ENCODE measurements at places on chromosomes 5 and 9.

DNA sequence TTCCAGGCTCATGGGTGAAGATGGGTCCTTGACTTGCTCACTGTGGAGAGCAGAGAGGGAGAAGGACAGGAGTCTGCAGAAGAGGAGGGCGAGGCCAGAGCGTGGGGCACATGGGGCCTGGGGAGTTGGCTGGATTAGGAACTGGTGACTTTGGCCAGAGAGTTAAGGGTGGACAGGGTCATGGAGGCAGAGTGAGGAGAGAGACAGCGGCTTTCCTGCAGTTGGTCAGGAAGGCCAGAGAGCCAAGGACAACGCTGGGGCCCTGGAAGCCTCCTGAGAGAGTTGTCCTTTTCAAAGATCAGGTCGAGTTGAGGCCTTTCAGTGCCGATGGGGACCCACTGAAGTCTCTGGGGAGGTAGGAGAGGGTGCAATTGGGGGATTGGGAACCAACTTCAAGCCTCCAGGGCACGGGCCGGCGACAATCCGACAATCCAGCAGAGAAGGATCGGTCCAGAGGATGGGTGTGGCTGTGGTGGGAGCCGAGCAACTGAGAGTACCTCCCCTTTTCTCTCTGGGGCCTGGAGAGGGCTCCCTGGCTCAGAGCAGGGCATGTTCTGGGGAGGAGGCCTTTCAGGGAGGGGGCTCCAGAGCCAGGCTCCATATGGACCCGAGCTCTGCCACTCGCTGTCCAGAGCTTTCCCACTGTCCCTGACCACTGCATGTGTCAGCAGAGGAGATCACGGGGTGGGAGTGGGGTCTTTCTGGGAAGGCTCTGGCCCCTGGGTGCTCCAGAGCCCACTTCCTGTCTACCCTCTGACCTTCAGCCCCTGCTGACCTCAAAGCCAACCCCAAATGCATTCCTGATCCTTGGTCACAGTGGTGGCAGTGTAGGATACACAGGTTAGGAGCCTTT lies 7.5 kb upstream of the PHYHD1 start:
- DNase-seq, result no peak

- DNase-seq, result peak; percentile 67
Observed at GRCh38 chr5:89930591-89931392, 478.8 kb downstream of the CETN3 start.

- no peak for DNase-seq
Observed at GRCh38 chr9:36868586-36869282, 165.3 kb downstream of the PAX5 start.

GRCh38 chr5:35835796-35836742 lies 20.6 kb upstream of the IL7R start:
- DNase-seq, result peak; percentile 19

- DNase-seq, result no peak
Observed at GRCh38 chr5:62795926-62796325, 217.3 kb downstream of the LRRC70 start.

DNA sequence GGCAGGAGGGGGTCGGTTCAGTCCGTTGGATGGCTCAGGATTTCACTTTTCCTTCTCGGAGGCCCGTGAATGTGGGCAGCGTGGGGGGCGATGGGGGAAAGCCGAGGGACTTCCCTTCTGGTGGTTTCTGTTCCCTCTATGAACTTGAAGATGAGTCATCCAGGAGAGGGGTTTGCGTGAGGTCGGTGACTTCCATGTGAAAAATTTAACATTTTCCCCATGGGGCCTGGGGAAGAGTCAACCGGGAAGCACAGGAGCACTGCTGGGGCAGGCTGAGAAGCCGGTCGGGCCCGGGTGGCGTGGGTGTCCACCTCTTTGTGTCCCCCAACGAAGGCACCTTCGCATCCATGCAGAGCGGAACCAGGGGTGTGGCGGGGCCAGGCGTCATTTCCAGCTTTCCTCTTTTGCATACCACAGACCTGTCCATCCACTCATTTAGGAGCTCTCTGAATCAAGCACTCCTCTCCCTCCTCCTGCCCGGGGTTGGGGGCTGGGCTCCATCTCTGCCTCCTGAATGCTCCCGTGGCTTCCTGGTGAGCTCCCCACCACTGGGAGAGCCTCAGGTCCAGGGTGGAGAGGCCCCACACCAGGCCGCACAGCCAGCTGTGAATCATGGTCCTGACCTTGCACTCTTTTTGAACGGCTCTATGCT lies 68.4 kb downstream of the ANKRD33B start:
- no peak for DNase-seq

GRCh38 chr5:141040093-141040770 lies 10.9 kb upstream of the PCDHB1 start:
- no peak for DNase-seq

DNA sequence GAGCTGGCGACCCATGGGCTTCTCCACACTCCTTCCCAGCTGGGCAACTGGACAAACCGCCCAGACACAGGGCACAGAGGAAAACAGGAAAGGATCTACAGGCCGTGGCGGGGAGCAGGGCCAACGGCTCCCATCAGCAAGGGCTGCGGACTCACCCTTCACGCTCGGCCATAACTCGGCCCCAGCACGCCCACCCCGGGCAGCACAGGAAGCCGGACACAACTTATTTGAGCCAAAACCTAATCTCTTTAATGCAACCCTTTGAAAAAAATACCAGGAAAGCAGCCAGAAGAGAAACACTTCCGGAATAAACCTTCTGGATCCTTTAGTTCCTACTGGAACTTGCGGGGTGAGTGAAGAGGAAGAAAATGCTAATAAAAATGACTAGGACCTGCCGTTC lies 59.9 kb downstream of the VAV2 start:
- DNase-seq, result no peak

- DNase-seq, result no peak
Observed at GRCh38 chr5:39203275-39203922, 16.0 kb downstream of the FYB1 start.

DNA sequence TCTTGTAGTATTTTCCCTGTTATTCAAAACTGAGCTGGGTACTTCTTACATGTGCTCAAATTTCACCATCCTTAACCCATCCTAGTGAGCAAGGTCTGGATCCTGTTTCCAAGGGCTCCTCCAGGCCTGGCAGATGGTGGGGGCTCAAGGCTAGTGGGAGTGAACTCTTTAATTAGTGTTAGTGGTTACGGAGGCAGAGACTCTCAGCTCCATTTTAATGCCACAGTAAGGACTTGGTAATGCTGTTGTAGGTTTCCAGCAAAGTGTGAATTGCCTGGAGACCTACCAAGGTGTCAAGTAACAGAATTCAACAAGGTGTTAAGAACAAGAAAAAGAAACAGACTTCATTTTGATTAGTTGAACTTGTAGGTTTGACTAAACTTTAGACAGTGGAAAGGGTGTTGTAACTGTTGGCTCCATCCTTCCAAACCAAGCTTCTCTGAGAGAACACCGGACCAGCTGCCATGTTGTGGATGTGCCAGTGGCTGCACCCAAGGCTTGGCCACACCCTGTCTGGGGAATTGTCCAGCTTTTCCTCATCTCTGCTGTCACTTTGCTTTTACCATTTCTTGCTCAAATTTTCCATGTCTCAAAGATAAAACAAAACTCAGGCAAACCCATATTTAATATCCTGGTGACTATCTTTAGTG lies 98.7 kb downstream of the ADCY2 start:
- DNase-seq, result no peak

- no peak for DNase-seq
Observed at GRCh38 chr9:35845824-35846771, 17.1 kb downstream of the TMEM8B start.

- no peak for DNase-seq
Observed at GRCh38 chr5:159963935-159964334, 45.0 kb upstream of the TTC1 start.

DNA sequence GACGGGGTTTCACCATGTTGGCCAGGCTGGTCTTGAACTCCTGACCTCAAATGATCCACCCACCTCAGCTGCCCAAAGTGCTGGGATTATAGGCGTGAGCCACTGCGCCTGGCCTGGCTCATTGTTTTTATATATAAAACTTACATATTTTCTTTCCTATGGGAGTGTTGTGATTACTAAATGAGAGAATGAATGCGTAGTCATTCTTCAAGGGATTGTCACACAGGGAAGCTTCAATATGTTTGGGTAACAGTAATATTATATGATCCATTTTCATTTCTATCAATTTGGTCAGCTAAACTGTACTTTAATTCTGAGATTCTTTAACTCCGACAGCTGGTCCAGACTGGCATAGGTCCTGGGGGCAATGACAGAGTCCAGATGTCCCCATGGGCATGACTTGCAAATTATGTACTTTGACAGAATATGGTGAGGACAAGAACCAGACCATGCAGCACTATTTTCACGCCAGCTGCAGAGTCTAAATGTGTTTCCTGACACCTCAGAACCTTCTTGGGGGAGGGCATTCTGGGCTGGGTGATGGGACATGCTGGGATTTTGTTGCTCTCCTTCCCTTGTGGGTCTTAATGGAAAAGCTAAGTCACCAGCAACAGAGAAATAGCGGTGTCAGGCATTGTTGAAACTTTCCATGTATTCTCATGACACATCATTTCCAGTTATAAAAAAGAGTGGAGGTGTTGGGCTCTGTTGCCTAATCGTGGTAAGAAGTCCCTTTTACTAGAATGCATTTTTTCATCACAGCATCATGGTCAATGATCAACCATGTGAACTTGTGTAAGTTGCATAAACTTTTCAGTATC lies 40.9 kb upstream of the TNC start:
- DNase-seq, result no peak

DNA sequence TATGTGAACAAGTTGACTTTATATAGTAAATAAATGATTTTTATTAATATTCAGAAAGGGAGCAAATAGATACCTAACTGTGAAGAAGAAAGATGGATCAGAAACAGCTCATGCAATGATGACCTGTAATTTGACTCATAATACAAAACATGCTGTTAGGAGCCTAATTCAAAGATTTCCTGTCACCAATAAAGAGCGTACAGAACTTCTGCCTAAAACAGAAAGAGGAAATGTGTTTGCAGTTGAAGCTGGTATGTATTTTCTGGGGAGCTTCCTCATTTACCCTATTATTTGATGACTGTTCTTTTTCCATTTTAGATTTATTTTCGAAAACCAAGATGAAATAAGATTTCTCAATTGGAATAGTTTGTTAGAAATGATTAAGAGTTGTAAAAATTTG lies 11.4 kb downstream of the YTHDC2 start:
- no peak for DNase-seq

GRCh38 chr9:34170237-34170991 lies 8.4 kb upstream of the UBAP1 start:
- DNase-seq, result no peak

DNA sequence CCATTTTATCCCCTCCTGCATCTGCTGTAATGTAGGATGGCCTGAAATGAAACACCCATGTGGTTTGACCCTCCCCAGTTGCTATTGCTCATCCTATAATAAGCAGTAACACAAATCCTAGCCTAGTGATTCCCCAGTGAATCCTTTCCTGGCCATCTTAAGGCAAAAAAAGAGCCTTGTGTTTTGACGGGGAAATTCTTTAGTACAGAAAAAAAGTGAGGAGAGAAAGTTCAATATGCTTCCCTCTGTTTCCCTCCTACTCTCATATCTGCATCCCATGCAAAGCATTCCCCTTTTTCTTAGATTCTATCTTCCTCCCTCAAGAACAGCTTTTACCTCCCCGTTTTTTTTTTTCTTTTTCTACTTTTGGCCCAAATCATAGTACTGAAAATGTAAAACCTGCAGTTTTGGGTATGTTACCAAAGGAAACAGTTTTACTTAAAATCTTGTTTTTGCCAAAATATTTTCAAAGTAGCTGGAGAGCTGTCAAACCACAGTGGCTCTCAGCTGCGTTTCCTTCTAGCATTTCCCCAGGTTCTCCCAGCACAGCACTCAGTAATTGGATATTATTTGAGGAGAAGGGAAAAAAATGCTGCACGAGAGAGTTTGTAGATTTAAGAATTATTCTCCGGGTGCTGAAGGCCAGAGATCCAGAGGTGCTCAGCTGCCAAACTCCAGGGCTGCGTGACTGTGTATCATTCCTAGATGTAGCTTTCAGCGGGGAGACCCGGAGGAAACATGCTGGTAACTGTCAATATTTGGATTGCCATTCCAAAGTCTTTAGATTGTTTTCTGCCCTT lies 321.4 kb downstream of the NPR3 start:
- no peak for DNase-seq

GRCh38 chr5:141529002-141529401 lies 40.1 kb downstream of the PCDHGC5 start:
- DNase-seq, result no peak

GRCh38 chr5:116507051-116507537 lies 67.5 kb downstream of the SEMA6A start:
- DNase-seq, result no peak

- DNase-seq, result no peak
Observed at GRCh38 chr5:153831973-153832372, 206.7 kb downstream of the FAM114A2 start.

- DNase-seq, result no peak
Observed at GRCh38 chr5:67051164-67051563, 145.4 kb downstream of the CD180 start.

- no peak for DNase-seq
Observed at GRCh38 chr9:81669041-81669651, 20.2 kb downstream of the TLE1 start.

DNA sequence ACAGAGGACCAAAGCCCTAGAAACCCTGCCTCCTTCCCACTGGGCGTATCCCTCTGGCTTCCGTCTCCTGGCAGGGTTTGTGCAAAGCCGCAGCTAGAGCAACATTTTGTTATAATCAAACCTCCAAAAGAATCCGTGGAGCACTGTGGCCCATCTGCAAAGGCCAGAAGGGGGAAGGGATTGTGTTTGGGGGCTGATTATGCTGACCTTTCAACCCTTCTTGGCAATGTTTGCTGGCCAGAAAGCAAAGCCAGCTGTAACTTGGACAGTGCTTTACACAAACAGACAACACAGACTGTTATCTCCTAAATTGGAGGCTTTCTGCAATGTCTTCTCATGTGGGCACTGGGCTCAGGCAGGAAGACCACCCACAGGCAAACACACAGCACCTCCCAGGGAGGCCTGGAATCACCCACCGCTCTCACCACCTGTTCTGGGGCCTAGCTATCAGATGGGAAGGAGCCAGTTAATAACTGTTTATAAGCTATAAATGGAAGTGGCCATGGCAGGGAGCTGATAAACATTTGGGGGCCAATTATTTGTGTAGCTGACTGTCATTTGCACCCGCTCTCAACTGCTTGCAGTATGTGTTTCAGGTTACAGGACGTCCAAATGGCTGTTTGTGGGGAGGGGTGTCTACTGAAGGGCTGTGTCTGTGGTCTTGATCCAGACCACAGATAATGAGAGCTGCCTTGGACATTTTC lies 121.6 kb upstream of the ERCC6L2 start:
- DNase-seq, result no peak

DNA sequence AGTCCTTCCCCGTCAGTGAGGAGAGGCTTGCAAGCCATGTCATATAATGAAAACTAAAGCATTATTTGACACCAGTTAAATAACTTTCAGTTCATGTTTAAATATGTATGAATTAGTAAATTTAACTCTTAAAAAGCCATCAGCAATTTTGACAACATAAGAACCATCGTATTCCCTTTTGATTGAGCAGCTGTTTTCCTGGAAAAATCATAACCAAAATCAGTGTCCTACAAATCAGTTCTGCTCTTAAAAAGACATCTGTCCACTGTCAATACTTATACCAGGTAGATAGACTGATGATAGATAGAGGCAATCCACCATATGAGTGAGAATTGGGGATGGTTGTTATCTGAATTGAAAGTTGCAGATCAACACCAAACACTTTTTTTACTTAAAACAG lies 2.3 kb downstream of the DIRAS2 start:
- no peak for DNase-seq

- DNase-seq, result no peak
Observed at GRCh38 chr9:3508521-3509291, 17.1 kb downstream of the RFX3 start.
